GM23248 (cell line): ENCODE measurements at places on chromosomes 3 and 15. TPM values are rescaled to one million over a fixed set of nuclear protein-coding genes. Genes with fewer than 3 reads are reported as not detected.

The ROPN1B gene
- not detected in 2 replicates for total RNA-seq

The MEF2A gene
- 37.8 and 53.1 TPM in 2 replicates for total RNA-seq

- DNase-seq: no peak
These were observed 15.3 kb downstream of the SNX1 start for GRCh38 chr15:64110950-64111678.

DNA sequence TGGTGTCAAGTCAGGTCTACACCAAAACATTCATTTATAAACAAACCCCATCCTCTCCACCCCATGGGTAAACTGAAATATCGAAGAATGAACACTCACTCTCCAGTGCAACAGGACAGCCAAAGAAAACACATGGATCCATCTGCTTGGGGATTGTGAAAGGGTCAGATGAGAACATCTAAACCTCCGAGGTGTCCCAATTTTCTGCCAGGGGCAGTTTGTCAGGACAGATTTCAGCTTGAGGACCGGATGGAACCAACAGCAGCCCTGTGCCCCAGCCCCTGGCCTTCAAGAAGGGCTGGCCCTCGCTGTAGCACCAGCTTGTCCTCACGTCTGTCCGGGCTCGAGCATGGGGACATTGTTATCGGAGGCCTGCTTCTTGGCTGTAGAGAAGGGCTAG lies 45.5 kb downstream of the PCSK6 start:
- DNase-seq: no peak

GRCh38 chr3:73045391-73045790 lies 16.1 kb upstream of the EBLN2 start:
- peak; percentile 71 for DNase-seq
